ENCODE measurements at places on chromosomes 3 and 15. TPM values are rescaled to one million over a fixed set of nuclear protein-coding genes. Genes with fewer than 3 reads are reported as not detected.

DNA sequence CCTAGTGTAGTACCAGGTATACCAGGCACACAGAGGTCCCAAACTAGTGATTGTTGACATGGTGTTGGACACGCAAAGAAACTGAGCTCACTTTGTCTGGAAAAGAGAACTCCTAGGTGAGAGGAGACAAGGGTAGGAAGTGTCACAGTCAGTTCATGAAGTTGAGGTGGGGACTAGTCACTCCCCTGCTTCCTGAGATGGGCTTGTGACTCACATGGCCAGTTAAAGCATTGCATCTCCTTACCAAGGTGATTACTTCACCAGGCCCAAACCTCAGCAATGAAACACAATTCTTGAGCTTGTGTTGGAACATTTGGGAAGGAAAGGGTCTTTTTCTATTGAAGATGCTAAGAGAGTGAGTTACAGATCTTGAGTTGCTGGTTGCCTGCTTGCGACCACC, 49.2 kb upstream of the RAD18 start:
- no peak for DNase-seq

DNA sequence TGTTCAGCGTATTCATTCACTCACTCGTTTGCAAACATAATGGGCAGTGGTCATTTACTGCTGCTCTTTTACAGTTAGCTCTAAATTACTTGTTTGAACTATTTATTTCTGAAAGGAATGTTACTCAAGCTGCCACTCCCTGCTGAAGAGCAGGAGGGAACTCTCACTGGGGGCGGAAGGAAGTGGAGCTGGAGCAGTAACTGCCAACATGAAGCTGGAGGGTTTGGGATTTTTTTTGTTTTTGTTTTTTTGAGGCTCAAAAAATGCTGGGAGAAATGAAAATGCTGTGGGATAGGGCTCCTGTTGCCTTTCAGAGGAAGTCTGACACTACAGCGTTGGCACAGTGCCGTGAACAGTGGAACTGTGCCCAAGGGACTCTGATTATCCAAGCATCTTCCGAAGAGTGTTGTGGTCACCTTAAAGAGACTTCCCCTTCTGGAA, 44.1 kb downstream of the SENP2 start:
- DNase-seq: no peak

CD80 gene
- not detected for total RNA-seq

TPRG1 gene
- total RNA-seq: 0.71 TPM

CDCP1 gene
- 0.12 TPM for total RNA-seq

Measured in neural progenitor cell (in vitro differentiated cells).